ENCODE measurements at places on chromosomes 16 and 17.

DNA sequence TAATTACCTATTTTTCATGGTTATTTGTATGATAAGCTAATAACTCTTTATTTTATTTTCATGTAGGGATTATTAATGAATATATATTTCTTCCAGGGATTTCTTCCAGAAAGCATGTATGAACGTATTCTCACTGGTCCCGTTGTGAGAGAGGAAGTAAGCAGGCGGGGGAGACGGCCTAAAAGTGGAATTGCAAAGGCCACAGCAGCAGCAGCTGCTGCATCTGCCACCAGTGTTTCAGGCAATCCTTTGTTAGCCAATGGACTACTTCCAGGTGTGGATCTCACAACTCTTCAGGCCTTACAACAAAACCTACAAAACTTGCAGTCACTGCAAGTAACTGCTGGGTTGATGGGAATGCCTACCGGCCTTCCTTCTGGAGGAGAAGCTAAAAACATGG lies 110.3 kb upstream of the RBL2 start:
- DNase-seq = no peak

GRCh38 chr17:57004944-57005579 lies 27.1 kb downstream of the SCPEP1 start:
- DNase-seq = no peak

GRCh38 chr17:77174928-77175661 lies 34.3 kb downstream of the SEC14L1 start:
- no peak for DNase-seq

DNA sequence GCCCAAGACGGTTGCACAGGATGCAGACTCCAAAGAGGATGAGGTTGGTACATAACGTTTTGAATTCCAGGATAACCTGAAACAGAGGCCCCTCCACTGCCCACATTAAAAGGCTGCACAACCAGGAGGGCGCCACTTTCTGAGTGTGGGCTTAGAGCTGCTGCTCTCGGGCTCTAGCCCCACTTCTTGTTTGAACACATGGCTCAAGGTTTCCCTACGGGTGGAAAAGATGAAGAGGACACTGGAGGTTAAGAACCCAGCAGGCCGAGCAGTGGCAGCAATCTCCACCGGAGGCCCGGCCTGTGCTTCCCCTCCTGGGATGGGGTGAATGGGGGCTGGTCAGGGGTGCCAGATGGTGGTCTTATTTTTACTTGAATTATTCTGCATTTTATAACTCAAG lies 8.0 kb upstream of the TRAP1 start:
- no peak for DNase-seq

DNA sequence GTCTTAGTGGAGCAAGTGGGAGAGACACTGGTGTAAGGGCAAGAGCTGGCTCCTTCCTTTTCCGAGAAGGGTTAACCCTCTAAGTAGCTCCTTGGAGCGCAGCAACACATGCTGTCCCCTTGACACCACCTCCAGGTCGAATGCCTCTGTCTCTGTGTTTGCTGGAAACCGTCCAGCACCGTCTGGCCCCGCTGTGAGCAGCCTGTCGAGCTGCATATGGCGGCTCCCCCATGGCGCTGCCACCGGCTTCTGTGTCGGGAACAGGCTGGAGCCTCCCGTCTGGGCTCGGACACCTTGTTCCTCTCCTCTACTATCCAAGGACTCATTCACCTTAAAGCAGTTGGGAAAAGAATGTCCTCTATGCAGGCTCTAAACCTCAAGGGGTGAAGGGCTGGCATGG lies 28.9 kb upstream of the WSCD1 start:
- no peak for DNase-seq

GRCh38 chr16:51383909-51384308 lies 232.8 kb upstream of the SALL1 start:
- no peak for DNase-seq

GRCh38 chr17:58321571-58322525 lies 6.7 kb downstream of the TSPOAP1 start:
- DNase-seq = no peak

DNA sequence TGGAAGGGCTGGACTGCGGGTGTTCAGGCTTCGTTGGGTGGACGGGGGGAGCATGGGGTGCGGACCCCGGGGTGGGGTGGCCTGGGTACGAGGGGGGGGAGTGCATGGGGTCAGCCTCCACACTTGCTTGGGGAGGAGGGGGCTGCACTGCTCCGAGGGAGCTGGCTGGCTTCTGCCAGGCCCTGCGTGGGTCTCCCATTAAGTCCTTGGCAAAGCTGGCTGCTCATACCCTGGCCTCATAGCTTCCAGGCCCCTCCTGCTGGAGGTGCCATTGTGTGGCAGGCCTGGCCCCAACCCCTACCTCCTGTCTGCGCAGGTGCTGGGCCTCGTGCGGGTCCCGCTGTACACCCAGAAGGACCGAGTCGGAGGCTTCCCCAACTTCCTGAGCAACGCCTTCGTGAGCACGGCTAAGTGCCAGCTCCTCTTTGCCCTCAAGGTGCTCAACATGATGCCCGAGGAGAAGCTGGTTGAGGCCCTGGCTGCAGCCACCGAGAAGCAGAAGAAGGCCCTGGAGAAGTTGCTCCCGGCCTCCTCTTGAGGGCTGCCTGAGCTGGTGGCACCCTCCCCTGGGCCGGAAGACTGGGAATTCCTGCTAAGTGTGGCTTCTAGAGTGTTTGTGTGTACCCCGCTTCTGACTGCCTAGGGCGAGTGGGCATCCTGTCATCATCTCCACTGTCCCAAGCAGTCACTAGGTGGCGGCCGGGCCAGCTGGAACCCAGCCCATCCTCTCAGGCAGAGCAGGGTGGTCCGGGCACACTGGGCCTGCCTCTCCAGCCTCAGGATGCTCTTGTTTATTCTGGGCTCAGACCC lies 1.5 kb downstream of the NUDT16L1 start:
- DNase-seq = no peak

DNA sequence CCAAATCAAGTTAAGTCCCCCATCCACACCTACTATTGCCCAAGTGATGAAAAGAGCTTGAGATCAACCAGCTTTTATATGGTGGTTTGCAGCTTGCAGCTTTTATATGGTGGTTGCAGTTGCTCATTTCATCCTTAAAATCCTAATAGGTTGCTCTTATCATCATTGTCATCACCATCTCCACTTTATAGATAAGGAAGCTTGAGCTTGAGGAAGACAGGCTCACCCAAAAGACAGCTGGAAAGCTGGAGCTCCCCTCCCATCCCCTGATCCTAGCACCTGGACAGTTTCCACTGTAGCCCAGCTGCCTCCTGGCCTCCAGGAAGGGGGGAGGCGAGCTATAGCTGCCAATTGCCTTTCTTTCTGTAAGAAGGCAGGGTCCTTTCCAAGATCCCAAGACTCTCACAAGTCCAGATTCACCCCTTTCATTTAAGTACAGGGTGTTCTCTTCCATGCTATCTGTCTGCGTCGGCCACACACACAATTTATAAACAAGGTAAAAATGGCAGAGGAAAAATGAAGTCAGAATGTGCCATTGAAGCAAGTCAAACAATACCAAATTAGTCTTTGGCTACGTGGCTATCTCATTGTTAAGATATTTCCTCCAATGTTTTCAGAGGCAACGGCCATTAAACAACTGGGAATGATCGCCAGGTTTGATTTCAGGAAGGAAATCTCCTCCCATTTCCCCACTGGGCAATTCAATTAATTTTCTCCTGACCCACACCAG lies 63.3 kb downstream of the PECAM1 start:
- DNase-seq = no peak

DNA sequence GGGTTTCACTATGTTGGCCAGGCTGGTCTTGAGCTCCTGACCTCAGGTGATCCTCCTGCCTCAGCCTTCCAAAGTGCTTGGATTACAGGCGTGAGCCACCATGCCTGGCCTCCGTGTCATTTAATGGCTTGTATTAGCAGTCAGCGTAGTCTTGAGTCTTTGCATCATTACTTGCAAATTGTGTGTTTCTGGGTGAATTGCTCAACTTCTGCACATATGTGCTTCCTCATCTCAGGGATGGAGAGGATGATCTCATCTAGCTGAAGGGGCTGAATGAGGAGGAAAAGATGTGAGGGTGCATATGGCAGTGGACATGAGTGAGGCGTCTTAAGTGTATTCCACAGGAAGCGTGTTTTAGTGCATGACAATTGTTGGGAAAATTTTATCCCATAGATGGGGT lies 155.8 kb downstream of the SNX29 start:
- no peak for DNase-seq

DNA sequence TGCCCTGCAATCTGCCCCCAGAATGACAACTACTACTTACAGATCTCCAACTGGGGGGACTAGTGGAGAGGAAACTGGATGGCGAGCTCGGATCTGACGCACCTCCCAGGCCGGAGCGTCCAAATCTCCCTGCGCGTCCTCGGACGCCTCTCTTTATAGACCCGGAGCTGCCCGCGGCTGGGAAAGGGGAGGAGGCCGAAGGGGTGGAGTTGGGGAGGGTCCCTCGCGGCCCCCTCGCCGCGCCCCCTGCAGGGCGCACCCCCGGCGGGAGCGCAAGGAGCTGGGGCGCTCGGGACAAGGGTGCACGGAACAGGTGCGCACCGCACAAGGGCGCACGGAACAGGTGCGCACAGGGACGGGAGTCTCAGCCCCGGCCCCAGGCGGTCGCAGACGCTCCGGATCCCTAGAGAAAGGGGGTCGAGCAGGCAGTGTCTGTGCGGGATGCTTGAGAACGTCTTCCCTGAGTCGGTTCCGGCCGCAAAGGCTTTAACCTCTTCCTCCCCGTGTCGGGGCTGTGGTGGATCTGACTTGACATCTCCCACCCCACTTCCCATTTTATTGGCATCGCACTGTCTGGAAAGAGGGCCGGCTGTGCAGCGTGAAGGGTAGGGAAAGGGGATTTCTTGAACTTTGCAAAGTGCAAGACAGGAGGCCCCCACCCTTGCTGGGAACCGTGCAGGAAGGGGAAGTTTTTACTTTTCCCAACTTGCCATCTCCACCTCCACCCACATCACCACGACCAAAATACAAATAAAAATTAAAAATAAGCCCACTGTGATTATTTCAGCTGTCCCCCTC lies at the start of gene MYH11:
Gene MYH11, minus strand, starts transcription at position 128 of the 798 bp plus-strand sequence. CDS start 18,776 bp downstream, outside the sequence.
- no peak for DNase-seq

- no peak for DNase-seq
These were observed 8.7 kb upstream of the CAVIN1 start for GRCh38 chr17:42431758-42432161.

- no peak for DNase-seq
These were observed 96.2 kb downstream of the TMEM132E start for GRCh38 chr17:34675605-34676004.

DNA sequence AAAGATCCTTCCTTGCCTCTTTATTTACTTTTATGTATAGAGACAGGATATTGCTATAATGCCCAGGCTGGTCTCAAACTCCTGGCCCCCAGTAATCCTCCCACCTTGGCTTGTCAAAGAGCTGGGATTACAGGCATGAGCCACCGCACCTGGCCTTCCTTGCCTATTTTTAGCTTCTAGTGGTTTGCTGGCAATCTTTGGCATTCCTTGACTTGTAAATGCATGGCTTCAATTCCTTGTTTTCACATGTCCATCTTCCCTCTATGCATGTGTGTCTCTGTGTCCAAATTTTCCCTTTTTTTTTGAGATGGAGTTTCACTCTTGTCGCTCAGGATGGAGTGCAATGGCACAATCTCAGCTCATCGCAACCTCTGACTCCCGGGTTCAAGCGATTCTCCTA lies 22.5 kb downstream of the HEXIM2 start:
- DNase-seq = no peak

- no peak for DNase-seq
These were observed 41.9 kb upstream of the TMEM132E start for GRCh38 chr17:34537445-34537844.

DNA sequence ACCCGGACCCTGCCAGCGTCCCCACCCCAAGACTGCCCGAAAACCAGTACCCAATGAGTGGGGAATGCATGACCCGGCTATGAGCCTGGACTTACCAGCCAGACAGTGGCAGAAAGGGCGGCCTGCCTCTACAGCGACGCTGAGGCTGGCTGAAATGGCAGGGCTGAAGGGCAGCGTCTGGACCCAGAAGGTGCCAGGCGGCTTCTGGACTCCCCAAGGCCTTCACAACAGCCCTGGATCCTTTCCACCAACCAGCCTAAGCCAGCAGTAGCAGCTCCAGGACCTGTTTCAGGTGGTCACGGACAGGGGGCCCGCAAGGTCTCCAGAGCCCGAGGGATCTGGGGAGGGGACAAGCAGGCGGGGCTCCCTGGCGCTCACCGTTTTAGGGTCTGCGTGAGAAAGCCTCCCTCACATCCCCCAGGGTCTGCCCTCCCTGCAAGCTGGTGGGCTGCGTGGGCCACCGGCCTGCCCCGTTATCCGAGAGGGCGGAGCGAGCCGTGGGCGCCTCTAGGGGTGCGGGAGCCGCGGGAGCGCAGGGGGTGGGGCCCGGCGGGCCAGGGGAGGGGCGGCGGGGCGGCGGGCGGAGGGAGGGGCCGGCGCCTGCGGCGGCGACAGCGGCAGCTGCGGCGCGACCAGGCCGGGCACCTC lies at the start of gene RIPOR1:
Gene RIPOR1, plus strand, starts transcription at position 608 of the 648 bp plus-strand sequence. CDS start 9,618 bp downstream, outside the sequence.
- no peak for DNase-seq

- no peak for DNase-seq
These were observed 12.3 kb downstream of the FCSK start for GRCh38 chr16:70466805-70467076.

- DNase-seq = no peak
These were observed 30.9 kb downstream of the ZNF624 start for GRCh38 chr17:16622540-16623277.

GRCh38 chr16:2213817-2214718 lies 572 bp downstream of the PGP start:
- no peak for DNase-seq

DNA sequence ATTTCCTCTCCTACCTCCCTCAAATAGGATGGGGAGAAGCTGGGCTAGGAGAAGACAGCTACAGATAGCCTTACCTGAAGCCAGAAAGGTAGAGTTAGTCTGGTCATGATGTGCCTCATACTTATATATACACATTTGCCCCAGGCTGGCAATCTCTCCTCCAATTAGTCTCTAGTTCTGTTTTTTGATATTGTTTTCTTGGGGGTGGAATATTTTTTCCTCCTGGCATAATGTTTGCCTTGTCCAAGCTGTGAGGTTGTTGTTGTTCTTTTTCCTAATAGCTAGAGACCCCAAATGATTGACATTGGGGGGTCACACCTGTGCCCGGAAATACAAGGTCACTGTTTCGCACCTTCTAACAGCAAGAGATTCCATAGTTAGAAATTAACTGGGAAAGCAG lies at the start of gene UMOD:
Gene UMOD, minus strand, starts transcription at position 101 of the 400 bp plus-strand sequence. CDS start 1,978 bp downstream, outside the sequence.
- no peak for DNase-seq

DNA sequence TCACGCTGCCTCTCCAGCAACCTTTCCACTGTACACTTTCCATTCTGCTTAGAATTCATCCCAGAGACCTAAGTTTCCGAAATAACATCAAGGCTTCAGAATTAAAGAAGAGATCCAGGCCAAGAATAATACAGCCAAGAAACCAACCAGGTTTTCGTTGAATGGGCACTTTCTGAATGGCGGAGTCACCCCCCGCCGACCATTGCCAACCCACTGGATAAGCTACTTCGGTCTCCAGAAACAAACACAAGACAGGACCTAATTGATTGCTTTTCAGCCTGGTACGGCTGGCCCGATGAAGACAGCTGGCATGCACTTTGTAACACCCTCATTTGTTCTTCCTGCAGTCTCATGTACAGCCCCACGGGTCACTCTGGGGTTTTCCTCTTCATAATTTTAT lies 308.1 kb upstream of the ZFHX3 start:
- DNase-seq = no peak

GRCh38 chr16:68627951-68628425 lies 17.1 kb upstream of the CDH3 start:
- DNase-seq = no peak

Measured in esophagus squamous epithelium (tissue), 5 donors.